ENCODE measurements at places on chromosomes 2 and 18. TPM values are rescaled to one million over a fixed set of nuclear protein-coding genes. Genes with fewer than 3 reads are reported as not detected.

The GREB1 gene
- total RNA-seq = 0.23 TPM

The HJURP gene
- total RNA-seq = 52.4 TPM

The LIPG gene
- 0.59 TPM for total RNA-seq

The STRADB gene
- total RNA-seq = 23.1 TPM

All from activated T-helper 2 cell treated with anti-CD3 and anti-CD28 coated beads, Interferon-gamma antibody, Interleukin-2, Interleukin-4, amounts not matched to agents 10 μg/mL and 5 μg/mL and 100 μg/mL, durations not matched to agents 14 hours and 24 hours and 36 hours (primary cell).